Purkinje cell (primary cell): ENCODE measurements at places on chromosomes 3 and 15. TPM values are rescaled to one million over a fixed set of nuclear protein-coding genes. Genes with fewer than 3 reads are reported as not detected.

Gene RASGRP1
- polyA plus RNA-seq = 2.1 and 12.9 TPM in 2 replicates

Gene ARNT2
- 6.2 and 11.4 TPM in 2 replicates for polyA plus RNA-seq

Gene SOX14
- polyA plus RNA-seq = not detected in 2 replicates

Gene BNC1
- polyA plus RNA-seq = not detected in 2 replicates

Gene FBXL2
- polyA plus RNA-seq = 32.7 and 35.8 TPM in 2 replicates

Gene PRRT3
- 4.9 and 5.1 TPM in 2 replicates for polyA plus RNA-seq

Gene KNL1
- polyA plus RNA-seq = not detected in 2 replicates

Gene FSIP1
- 1.5 TPM in 1 of 2 replicates, not detected in the other for polyA plus RNA-seq

Gene ILDR1
- polyA plus RNA-seq = not detected in 2 replicates

Gene RLBP1
- not detected in 2 replicates for polyA plus RNA-seq

Gene GOLGA6L10
- 0.42 and 1.0 TPM in 2 replicates for polyA plus RNA-seq

Gene IFT80
- 33.6 and 48.5 TPM in 2 replicates for polyA plus RNA-seq

Gene OXSM
- 18.8 and 24.8 TPM in 2 replicates for polyA plus RNA-seq

Gene CYP8B1
- polyA plus RNA-seq = not detected in 2 replicates

Gene DUOX1
- not detected in 2 replicates for polyA plus RNA-seq

Gene TMEM212
- polyA plus RNA-seq = not detected in 2 replicates
